Stimulated activated CD8-positive, alpha-beta memory T cell treated with anti-CD3 and anti-CD28 coated beads, Interleukin-2, amount 100 ng/mL, for 48 hours (primary cell): ENCODE measurements at places on chromosomes 4 and X.

DNA sequence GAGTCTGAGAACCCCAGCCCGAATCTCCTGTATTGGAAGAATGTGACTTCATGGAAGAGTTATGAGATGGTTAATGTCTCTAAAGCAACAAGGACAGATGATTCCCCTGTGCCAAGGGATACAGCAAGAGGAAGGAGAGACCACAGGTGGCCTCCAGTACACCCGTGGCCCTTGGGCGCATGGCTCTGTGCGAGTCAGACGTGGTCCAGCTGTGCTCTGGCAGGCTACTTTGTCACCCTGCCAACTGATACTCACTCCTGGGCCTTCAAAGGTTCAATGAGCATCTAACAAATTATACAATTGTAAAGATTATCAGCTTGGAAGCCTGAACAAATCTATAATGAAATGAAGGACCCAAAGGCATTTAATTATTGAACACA lies 71.7 kb downstream of the NYX start:
- DNase-seq: no peak

- no peak for DNase-seq
These were observed 260.7 kb upstream of the SFRP2 start for GRCh38 chr4:154049457-154050181.

- DNase-seq: peak; percentile 13
These were observed 122.6 kb downstream of the SHISA3 start for GRCh38 chr4:42519803-42520417.

- DNase-seq: no peak
These were observed 59.4 kb upstream of the GK2 start for GRCh38 chr4:79467246-79467932.

- no peak for DNase-seq
These were observed 68.6 kb downstream of the CAMK2D start for GRCh38 chr4:113692809-113693411.

GRCh38 chr4:16544251-16544721 lies 318.0 kb upstream of the TAPT1 start:
- no peak for DNase-seq

DNA sequence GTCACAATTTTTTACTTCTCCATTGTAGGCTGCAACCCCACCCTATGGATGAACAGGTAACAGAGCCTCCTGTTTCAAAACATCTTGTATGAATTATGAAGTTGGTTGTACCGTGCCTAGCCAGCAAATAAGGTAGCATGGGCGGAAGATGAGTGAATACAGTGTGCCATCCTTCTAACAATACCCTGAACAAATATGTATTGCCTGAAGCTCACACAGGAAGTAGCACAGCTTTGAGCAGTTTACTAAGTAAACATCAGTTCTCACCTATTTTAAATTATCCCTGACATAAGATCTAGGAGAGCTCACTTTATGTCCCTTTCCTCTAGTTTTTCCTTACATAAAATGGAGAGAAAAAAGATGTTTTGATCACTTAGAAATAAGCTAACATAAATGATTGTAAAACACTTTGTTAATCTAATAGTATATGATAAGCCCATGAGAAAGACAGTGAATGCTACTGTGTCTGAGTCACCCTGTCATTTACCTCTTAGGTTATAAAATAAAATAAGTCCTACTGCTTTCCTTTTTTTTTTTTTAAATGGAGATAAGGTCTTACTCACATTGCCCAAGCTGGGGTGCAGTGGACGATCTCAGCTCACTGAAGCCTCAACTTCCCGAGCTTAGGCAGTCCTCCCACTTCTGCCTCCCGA lies 36.6 kb downstream of the GRSF1 start:
- no peak for DNase-seq

DNA sequence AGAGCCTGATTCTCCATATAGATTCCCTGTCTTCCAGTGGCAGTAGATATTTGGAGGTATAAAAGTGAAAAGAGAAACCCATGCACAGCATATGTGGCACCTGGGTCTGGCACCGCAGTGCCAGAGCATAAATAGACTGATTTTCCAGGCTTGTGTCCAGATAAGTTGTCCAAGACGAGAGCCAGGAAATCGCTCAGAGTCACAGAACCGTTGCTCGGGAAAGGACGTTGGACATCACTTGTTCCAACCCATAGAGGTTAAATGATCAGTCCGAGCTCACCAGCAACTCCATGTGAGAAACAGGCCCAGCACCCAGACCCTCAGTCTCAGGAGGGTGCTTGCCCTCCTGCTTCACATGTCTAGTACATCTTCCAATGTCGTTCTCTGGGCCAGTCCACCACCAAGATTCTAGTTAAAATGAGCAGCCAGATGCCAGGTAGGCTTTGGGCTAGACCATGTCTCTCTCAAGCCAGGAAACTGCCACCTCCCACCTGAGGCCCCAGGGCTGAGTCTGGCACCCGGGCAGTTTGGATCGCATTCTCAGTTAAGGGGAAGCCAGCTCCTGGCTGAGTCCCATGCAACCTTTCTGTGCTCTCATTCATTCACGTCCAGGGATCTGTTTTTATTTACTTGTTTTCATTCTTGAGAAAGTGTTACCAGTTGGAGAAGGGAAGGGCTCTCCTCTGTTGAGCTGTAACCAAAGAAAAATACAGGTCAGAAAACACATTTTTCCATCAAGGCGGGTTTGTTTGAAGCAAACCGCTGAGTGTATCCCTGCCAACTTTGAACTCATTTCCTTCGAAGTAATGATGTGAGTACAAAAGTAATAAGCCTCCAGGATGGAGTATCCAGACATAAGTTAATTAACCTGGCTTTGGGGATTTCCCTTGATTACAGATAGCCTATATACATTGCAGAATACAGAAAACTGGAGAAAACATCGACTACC lies 91.7 kb downstream of the PHOX2B start:
- DNase-seq: no peak

DNA sequence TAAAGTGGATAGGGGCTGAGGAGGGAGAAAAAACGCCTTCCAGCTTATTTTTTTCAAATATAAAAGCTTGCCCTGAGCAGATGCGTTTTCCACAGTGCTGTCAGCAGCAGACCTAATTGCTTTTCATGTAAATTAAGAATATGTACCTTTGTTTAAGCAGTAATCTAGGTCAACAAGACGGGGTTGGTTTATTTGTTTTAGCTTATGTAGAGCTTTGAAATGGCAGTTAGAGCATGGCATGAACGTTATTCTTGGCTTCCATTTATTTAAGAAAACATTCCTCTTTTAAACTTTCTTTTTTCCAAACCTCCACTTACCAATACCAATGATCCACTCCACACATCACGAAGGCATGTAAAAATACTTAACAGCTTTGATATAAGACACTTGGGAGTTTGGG lies 220.3 kb upstream of the TENM3 start:
- DNase-seq: no peak

DNA sequence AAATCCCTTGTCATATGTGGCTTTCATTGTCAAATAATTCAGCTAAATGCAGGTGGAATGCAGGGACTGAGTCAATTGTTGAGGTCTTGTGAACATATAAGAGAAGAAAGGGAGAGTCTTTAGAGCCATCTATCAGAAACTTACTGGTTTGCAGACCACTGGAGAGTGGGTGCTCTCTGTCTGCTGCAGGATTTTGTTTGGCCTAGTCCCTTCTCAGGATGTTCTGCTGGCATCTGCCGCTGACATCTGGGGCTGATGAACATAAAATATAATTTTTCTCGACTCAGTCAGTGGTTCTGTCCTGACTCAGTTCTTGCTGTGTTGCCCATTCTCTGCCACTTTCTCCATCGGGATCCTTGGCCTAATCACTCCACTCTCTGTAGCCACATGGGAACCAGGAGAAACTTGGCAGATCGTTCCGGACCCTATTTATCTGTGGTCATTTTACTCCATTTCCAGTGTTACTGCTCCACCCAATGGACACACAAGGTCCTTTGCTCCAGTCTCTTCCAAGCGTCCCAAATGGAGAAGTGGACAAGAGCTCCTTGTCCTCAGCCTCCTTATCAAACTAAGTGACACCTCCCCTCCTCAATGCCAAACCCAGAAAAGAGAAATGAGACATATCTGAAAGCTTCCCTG lies 436.2 kb downstream of the FAT4 start:
- DNase-seq: no peak
